Stimulated activated CD4-positive, alpha-beta T cell treated with anti-CD3 and anti-CD28 coated beads, Interleukin-4, amount 100 ng/mL, for 24 hours (primary cell): ENCODE measurements at places on chromosomes 3 and 15.
A peak's percentile ranks its signal among the peaks of the same experiment; 100 is the strongest.

- DNase-seq = no peak
Observed at GRCh38 chr15:80121546-80121945, 31.3 kb upstream of the FAH start.

DNA sequence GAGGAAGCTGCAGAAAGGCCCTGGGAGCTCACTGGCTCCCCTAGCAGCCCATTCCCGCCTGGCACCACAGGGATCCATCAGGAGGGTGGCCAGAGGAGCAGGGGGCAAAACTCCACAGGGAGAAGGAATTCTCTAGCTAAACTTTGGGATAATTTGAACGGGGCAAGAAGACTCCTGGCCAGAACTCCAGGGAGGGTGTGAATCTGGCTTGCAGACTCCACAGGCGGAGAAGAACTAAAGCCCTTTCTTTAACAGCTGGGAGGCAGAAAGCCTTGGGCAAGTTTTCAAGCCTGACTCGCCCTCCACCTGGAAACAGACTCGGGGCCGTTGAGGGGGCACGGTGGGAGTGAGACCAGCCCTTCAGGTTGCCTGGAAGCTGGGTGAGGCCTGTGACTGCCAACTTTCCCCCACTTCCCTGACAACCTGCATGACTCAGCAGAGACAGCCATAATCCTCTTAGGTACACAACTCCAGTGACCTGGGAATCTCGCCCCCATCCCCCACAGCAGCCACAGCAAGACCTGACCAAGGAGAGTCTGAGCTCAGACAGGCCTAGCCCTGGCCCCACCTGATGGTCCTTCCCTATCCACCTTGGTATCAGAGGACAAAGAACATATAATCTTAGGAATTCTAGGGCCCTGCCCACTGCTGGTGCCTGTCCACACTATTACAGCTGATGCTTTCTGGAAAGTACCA, 28.6 kb downstream of the SLC27A2 start:
- DNase-seq = no peak

GRCh38 chr15:55532944-55533343, 24.9 kb upstream of the DNAAF4 start:
- DNase-seq = no peak

- no peak for DNase-seq
Observed at GRCh38 chr3:79986338-79986737, 218.5 kb upstream of the ROBO1 start.

GRCh38 chr3:64216274-64217147, 8.8 kb downstream of the PRICKLE2 start:
- no peak for DNase-seq

- no peak for DNase-seq
Observed at GRCh38 chr15:60784483-60785254, 305.7 kb upstream of the ICE2 start.

DNA sequence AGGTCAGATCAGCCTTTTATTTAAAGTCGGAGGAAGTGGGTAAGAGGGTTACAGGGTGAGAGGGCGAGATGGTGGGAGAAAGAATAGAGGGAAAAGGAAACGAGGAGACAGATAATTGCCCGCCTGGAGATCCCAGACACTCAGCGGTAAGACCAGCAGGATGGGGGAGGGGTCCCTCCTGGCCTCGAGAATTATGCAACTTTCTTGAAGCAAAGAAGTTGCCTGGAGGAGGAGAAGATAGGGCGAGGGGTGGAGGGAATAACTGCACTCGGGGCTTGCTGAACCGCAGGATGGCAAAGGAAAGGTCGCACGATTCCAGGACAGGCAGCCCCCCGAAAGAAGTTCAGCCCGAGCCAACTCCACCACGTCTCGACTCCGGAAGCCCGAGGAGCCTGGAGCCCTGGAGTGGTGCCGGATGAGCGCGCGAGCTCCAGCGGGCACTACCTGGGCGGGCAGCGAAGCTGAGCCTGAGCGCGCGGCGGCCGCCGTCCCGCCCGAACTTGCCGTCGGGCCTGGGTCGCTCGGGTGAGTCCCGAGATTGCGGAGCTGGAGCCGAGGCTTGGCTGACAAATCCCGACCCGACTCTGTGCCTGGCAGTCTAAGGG, 402 bp downstream of the WWTR1 start:
- DNase-seq = peak; percentile 5

DNA sequence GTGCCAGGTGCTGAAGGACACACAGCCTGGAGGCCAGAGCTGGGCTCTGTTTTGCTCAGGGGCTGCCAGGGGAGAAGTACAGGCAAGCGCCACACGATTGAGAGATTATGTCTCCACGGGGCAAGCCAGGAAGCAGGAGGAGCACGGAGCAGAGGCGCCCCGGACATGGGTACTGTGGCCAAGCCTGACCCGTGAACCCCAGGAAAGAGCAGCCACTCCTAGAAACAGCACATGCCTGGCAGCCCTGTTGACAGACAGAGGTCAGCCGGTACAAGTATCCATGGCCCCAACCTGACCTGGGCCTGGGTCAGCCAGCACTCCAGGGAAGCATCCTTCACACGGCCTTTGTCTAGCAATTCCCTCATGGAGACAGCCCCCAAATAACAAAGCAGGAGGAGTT, 89.4 kb downstream of the ADAMTS17 start:
- DNase-seq = no peak

DNA sequence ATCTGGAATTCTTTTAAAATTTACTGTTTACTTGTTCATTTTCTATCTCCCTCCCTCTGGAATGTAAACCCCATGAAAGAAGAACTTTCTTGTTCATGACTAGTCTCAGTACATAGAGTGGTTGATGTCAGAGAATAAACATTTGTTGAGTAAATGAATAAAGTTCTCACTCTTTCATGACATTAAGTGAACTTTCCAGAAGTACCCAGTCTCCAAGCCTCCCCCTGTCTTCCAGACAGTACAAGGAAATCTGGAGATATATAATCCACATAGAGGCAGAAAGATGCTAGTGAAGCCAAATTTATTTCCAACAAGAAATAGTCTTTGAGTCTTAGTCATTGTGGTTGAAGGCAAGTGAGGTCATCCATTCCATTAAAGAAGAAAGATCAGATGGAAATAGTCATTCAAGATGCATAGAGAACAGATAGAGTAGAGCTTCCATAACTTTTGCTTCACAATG, 71.5 kb upstream of the GALNT15 start:
- DNase-seq = no peak

- no peak for DNase-seq
Observed at GRCh38 chr3:15113471-15113870, 14.5 kb upstream of the RBSN start.
